ENCODE measurements at places on chromosomes 2 and 18. TPM values are rescaled to one million over a fixed set of nuclear protein-coding genes. Genes with fewer than 3 reads are reported as not detected.

- H3K36me3 ChIP-seq, result no peaks in the 10 kb centered on the region
- H3K4me3 ChIP-seq, result no peak overlapping the region
- no peak for DNase-seq
- no peak overlapping the region for H3K27ac ChIP-seq
- no peaks in the 10 kb centered on the region for H3K27me3 ChIP-seq
These were observed 16.2 kb downstream of the SERPINB4 start for GRCh38 chr18:63627819-63628218.

- no peak overlapping the region for H3K27ac ChIP-seq
- H3K4me3 ChIP-seq, result no peak overlapping the region
- H3K36me3 ChIP-seq, result no peaks in the 10 kb centered on the region
- H3K27me3 ChIP-seq, result no peaks in the 10 kb centered on the region
- no peaks in the 10 kb centered on the region for H3K4me1 ChIP-seq
These were observed 57.6 kb upstream of the ZNF532 start for GRCh38 chr18:58806826-58807714.

GRCh38 chr2:168736649-168737445, 65.6 kb upstream of the NOSTRIN start:
- DNase-seq, result no peak
- no peaks in the 10 kb centered on the region for H3K36me3 ChIP-seq
- no peak overlapping the region for H3K4me3 ChIP-seq
- H3K4me1 ChIP-seq, result no peaks in the 10 kb centered on the region
- no peaks in the 10 kb centered on the region for H3K27me3 ChIP-seq

- no peaks in the 10 kb centered on the region for H3K27me3 ChIP-seq
- H3K4me1 ChIP-seq, result peaks cover 11% of the 10 kb centered on the region
- no peak overlapping the region for H3K27ac ChIP-seq
- no peak overlapping the region for H3K4me3 ChIP-seq
- H3K36me3 ChIP-seq, result no peaks in the 10 kb centered on the region
These were observed 34.9 kb downstream of the CFAP210 start for GRCh38 chr2:169659320-169659719.

DNA sequence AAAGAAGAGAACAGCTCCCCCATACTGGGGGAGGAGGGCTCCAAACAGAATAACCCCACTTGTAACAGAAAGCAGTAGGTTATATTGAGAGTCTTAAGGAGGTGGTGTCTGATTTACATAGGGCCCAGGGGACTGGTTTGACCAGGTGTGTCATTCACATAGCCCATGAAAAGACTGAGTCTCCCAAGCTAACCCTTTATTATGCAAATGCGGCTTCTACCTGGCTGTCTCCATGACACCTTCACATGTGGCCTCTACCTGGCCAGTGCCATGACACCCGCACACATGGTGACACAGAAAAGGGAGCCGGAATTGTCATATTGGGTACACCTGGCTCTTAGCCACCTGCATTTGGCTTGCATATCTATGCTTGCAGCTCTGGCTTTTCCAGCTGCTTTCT, 1057.2 kb upstream of the PIK3C3 start:
- peaks cover 5% of the 10 kb centered on the region for H3K4me1 ChIP-seq
- DNase-seq, result no peak

- H3K27ac ChIP-seq, result no peak overlapping the region
- no peaks in the 10 kb centered on the region for H3K4me1 ChIP-seq
- H3K36me3 ChIP-seq, result no peaks in the 10 kb centered on the region
These were observed 2.0 kb upstream of the RAB17 start for GRCh38 chr2:237592425-237592980.

DNA sequence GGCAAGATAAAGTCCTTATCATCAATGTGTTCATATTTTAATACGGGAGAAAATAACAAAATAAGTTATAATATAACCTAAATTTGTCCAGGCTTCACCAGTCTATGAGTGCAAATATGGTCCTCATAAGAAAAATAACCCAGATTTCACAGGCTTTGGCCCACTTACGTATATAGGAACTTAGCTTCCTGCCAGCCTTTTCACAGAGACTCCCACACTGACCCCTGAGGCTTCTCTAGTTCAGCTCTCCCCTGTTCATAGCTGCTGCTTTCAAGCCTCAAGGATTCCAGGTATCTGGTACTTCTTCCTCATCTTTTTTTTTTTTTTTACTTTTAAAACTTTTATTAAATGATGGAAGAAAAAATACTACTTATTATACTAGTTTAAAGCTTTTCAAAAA, 74.9 kb upstream of the PELI1 start:
- H3K27me3 ChIP-seq, result no peaks in the 10 kb centered on the region
- H3K36me3 ChIP-seq, result no peaks in the 10 kb centered on the region
- H3K4me3 ChIP-seq, result no peak overlapping the region

DNA sequence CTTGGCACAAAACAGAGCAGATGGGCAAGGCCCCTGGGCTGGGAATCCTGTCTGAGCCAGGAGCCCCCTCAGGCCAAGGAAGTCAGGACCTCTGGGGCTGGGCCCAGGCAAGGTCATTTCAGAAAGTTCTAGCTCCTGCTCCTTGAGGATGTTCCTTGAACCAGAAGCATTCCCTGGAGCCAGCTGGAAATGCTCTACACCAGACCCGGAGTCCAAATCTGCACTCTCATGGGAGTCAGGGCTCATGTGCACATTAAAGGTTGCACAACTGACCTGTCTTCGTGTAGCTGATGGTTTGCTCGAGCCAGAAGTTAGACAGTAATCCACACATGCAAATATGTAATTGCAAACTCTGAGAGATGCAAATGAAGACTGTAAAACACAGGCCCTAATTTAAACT, 18.0 kb downstream of the PARD6G start:
- H3K4me3 ChIP-seq, result no peak overlapping the region
- no peaks in the 10 kb centered on the region for H3K27me3 ChIP-seq
- H3K4me1 ChIP-seq, result peaks cover 21% of the 10 kb centered on the region
- DNase-seq, result no peak
- H3K27ac ChIP-seq, result no peak overlapping the region

DNA sequence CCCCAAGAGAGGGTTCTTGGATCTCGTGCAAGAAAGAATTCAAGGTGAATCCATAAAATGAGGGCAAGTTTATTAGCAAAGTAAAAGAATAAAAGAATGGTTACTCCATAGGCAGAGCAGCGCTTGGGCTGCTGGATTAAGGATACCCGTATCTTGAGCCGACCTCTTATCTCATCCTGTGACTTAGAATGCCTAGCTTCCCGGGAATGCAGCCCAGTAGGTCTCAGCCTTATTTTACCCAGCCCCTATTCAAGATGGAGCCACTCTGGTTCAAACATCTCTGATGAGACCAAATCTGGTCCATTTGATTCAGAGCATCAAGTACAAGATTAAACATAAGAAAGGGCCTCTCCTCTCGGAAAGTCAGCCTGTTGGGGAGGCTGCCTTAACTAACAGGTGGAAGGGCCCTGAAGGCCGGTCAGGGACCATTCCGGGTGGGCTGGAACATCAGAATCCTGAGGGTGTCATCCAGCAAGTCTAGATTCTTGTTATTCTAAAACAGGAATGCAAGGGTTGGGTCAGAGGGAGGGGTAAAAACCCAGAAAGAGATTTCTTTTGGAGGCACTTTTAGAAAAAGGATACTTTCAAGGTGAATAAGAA, 5.8 kb downstream of the PSD4 start:
- no peak overlapping the region for H3K27ac ChIP-seq
- peaks cover 9% of the 10 kb centered on the region for H3K36me3 ChIP-seq
- DNase-seq, result no peak
- H3K4me1 ChIP-seq, result peaks cover 15% of the 10 kb centered on the region
- no peak overlapping the region for H3K4me3 ChIP-seq

- DNase-seq, result no peak
- no peaks in the 10 kb centered on the region for H3K27me3 ChIP-seq
- no peak overlapping the region for H3K4me3 ChIP-seq
These were observed 32.6 kb upstream of the KCMF1 start for GRCh38 chr2:84938194-84938879.

- no peak overlapping the region for H3K27ac ChIP-seq
- no peaks in the 10 kb centered on the region for H3K36me3 ChIP-seq
- H3K4me3 ChIP-seq, result no peak overlapping the region
- H3K4me1 ChIP-seq, result no peaks in the 10 kb centered on the region
These were observed 29.2 kb downstream of the EPAS1 start for GRCh38 chr2:46326231-46326980.

DNA sequence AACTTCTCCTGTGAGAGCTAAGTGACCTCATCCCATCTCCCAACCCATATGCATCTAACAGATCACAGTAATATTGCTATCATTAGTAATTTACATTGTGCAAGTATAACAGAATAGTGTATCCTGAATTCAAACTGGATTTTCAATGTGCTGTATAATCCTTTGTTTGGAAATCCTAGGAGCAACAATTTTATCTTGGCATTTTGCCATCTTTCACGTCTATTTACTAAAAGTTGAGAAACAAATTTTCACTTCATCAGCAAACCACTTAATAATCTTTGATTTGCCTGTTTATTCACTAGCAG, 3.8 kb downstream of the HNRNPLL start:
- DNase-seq, result no peak
- peak overlapping the region; percentile 85 for H3K4me3 ChIP-seq
- H3K36me3 ChIP-seq, result peaks cover 11% of the 10 kb centered on the region

GRCh38 chr2:133690780-133691179, 122.5 kb upstream of the NCKAP5 start:
- no peaks in the 10 kb centered on the region for H3K27me3 ChIP-seq
- H3K4me3 ChIP-seq, result no peak overlapping the region
- H3K4me1 ChIP-seq, result no peaks in the 10 kb centered on the region
- no peak overlapping the region for H3K27ac ChIP-seq
- H3K36me3 ChIP-seq, result no peaks in the 10 kb centered on the region
- no peak for DNase-seq

- no peaks in the 10 kb centered on the region for H3K4me1 ChIP-seq
- no peak overlapping the region for H3K4me3 ChIP-seq
- H3K27ac ChIP-seq, result no peak overlapping the region
- DNase-seq, result no peak
These were observed 42.4 kb downstream of the GYPC start for GRCh38 chr2:126698376-126698775.

DNA sequence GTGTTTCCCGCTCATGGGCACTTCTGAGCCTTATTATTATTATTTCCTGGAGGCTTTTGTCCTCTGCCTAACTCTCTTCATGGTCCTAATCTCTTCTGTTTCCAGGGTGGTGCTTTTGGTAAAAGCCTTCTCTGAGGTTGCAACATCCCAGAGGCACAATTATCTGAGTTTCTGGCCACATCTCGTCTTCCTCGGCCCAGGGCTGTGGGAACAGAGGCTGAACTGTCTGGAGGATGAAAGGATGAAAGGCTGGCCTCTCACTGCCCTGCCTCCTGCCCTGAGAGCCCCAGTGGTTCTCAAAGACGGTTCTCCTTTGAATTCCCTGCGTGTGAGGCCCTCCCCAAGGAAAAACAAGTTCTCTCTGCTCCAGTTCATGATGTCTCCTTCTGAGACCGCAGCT, 13.8 kb downstream of the GYPC start:
- H3K4me3 ChIP-seq, result no peak overlapping the region
- peaks cover 17% of the 10 kb centered on the region for H3K4me1 ChIP-seq
- H3K27me3 ChIP-seq, result no peaks in the 10 kb centered on the region
- no peaks in the 10 kb centered on the region for H3K36me3 ChIP-seq

DNA sequence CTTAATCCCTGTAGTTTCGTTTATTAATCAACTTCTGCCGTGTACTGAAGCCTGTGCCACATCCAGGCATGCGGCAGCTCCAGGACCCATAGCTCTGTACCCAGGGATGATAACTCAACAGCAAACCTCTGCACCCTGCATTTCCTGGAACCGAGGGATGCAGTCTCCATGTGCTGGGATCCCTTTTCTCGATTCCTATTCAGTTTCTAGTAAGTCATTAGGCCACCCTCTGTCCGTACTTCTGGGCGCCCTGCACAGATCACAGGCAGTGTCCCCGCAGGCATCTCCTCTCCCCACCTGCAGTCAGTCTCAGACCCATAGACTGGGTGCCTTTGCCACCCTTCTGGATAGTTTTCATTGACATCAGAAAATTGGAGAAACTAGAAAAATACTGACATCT, 18.8 kb downstream of the TMEM18 start:
- no peak for DNase-seq
- H3K27me3 ChIP-seq, result no peaks in the 10 kb centered on the region
- H3K27ac ChIP-seq, result no peak overlapping the region
- H3K4me1 ChIP-seq, result peaks cover 30% of the 10 kb centered on the region
- H3K36me3 ChIP-seq, result no peaks in the 10 kb centered on the region

DNA sequence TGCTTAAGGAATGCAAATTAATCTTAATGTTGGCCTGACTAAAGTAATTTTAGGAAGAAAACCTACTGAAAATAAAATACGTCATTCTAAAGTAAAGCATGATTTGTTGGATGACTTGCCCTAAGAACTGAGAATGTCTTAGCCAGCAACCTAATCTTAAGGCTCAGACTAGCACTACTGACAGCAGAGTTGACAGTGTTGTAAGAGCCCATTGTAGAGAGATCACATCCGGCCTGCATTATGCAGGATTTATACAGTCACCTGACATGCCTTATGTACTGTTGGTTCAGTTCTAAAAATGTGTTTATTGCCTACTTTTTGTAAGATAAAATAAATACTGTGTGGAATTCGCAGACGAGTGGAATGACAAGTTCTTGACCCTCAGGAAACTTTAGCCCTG, 82.3 kb downstream of the TMEM185B start:
- no peaks in the 10 kb centered on the region for H3K27me3 ChIP-seq
- no peak for DNase-seq
- H3K36me3 ChIP-seq, result no peaks in the 10 kb centered on the region
- H3K4me1 ChIP-seq, result no peaks in the 10 kb centered on the region
- no peak overlapping the region for H3K4me3 ChIP-seq

The DPP10 gene
- not detected for total RNA-seq

The TUBA3E gene
- not detected for total RNA-seq

The DQX1 gene
- 1.4 TPM for total RNA-seq

The CDC42EP3 gene
- total RNA-seq, result 12.5 TPM

The TRABD2A gene
- total RNA-seq, result 2.4 TPM

The ASXL3 gene
- total RNA-seq, result not detected

The IL1R2 gene
- not detected for total RNA-seq

Data from Karpas-422 (cell line).